Fibroblast of pulmonary artery (primary cell): ENCODE measurements at places on chromosomes 2 and 18.

DNA sequence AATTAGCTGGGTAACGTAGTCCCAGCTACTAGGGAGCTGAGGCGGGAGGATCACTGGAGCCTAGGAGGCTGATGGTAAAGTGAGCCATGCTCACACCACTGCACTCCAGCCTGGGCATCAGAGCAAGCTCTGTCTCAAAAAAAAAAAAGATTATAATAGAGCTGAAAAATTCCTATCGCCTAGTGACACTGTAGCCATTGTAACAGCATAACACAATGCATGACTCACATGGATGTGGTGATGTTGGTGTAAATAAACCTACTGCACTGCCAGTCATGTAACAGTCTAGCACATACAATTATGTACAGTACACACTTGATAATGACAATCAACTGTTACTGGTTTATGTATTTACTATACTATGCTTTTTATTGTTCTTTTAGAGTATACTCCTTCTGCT, 39.6 kb downstream of the MGAT4A start:
- DNase-seq, result peak; percentile 14

GRCh38 chr2:158239271-158239670, 137.6 kb downstream of the UPP2 start:
- DNase-seq, result no peak

GRCh38 chr2:157152362-157152761, 105.1 kb upstream of the GALNT5 start:
- DNase-seq, result no peak

DNA sequence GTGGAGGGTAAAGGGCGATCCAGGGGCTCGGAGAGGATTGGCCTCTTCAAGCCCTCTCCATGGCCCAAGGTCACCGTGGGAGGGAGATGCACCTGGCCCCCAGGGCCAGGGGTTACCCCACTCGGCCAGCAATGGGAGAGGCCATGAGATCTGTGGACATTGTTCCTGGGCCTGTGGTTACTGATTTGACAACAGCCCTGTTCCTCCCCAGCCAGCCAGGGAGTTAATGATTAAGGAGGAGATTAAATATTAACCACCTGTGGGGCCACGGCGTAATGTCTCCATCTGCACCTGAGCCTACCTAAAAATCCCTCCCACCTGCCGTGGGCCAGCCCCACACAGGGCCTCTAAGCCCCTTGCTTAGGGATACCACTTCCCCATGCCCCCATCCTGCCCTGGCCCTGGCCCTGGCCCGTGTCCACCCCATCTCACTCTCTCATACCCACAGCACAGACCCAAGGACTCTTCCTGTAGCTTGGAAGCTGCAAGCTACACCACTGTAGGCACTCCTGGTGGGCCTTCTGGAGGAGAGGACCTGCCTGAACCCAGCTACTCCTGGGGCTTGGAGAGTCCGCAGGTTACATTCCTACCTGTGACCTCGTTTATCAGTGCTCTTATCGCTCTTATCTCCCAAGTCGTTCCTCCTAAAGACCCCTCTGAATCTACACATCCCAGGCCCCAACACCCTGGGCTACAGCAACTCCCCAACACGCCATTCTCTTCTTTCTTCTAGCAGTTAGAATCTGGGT, 32.1 kb downstream of the ZFP36L2 start:
- DNase-seq, result no peak
